Ureter (tissue), 1 donor: ENCODE measurements at places on chromosomes 5 and 9.

- no peak for DNase-seq
Measured at GRCh38 chr9:99244344-99245260, 22.5 kb downstream of the SEC61B start.

DNA sequence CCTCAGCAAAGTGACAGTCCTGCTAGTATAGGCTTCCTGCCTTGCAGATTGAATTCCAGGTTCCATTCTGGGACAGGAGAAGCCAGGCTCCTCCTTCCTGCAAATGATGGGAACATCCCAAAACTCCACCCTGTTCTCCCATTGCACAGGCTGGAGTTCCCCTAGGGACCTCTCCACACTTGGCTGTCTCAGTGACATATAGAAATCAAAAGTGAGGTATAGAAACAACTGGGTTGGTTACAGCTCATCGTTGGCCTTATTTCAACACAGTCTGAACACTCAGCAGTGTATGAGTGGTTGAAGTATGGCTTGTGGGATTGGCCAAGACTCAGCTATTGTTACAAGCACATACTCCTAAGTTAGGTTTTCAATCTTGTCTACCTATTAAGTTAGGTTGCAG lies 157.8 kb upstream of the FTMT start:
- DNase-seq = no peak

GRCh38 chr5:177036921-177037320 lies 14.4 kb downstream of the ZNF346 start:
- no peak for DNase-seq

- no peak for DNase-seq
Measured at GRCh38 chr9:87327575-87328125, 170.0 kb upstream of the DAPK1 start.

DNA sequence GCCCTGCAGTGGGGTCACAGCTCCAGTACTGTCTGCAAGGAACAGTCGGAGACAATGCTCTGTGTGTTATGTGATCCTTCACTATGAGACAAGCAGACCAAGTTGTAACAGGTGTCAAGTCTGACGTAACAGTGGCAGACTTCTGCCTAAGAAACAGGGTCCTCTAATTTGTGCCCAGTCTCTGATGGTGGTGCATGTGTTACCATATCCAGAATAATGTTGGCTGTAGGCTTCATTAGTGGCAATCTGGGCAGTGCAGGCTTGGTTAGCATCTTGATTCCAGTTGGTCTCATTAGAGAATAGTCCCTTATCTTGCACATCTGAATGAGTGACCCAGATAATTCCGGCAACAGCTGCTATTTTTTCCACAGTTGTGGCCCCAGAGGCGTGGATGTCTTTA lies 33.8 kb downstream of the ZNF131 start:
- DNase-seq = no peak

- DNase-seq = no peak
Measured at GRCh38 chr9:15936306-15936921, 383.6 kb downstream of the CCDC171 start.

DNA sequence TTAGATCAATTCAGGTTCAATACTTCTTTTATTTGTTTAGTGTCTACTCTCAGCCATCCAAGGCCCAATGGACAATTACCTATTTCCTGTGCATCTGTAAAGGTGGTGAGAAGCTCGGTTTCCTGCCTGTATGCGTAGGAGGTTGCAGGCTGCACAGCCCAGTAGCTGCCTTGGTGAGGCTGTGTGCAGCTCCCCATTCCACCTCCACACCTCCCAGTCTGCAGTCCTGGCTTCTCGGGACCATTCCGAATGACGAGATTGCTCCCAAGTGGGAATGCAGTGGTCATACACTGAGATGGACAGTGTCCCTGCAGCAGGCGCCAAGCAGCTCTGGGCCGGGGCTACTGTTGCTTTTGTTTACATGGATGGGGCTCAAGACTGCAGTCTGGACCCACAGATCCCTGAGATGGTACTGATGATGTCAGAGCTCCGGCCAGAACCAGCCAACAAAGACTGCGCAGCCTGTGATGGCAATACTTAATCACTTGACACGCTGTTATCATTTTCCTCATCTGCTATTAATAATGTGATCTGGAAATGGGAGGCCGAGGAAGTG lies 206.1 kb upstream of the IRX1 start:
- DNase-seq = no peak

GRCh38 chr5:63572740-63573139 lies 389.5 kb downstream of the HTR1A start:
- no peak for DNase-seq

GRCh38 chr9:31677877-31678276 lies 706.6 kb upstream of the ACO1 start:
- no peak for DNase-seq

DNA sequence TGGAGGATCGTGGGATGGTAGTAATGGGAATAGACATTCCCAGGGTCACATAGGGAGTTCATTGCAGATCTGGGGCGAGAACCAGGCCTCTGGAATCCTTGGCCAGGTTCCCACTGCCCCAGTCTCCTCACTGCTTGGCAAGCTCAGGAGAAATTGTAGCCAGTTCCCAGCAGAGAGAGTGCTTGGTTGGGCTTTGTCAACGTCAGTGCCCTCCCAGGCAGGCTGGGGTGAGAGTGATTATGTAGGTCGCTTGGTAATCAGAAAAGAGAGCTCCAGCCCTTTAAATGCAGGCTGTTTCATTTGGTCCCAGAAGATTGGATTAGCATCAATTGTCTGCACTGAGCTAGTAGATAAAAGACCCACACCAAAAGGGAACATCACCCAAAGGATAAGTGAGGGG lies 51.8 kb upstream of the GALNT10 start:
- DNase-seq = no peak

GRCh38 chr9:133543772-133544467 lies 9.4 kb downstream of the ADAMTSL2 start:
- no peak for DNase-seq

DNA sequence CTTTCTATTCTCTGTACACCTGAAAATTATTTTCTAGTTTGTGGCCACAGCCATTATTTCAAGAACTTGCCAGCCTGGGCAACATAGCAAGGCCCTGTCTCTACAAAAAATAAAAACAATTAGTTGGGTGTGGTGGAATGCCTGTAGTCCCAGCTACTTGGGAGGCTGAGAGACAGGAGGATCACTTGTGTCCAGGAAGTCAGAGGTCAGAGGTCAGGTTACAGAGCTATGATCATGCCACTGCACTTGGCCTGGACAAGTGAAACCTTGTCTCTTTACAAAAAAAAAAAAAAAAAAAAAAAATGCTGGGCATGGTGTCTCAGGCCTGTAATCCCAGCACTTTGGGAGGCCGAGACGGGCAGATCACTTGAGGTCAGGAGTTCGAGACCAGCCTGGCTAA lies 58.3 kb downstream of the HMGCR start:
- no peak for DNase-seq

DNA sequence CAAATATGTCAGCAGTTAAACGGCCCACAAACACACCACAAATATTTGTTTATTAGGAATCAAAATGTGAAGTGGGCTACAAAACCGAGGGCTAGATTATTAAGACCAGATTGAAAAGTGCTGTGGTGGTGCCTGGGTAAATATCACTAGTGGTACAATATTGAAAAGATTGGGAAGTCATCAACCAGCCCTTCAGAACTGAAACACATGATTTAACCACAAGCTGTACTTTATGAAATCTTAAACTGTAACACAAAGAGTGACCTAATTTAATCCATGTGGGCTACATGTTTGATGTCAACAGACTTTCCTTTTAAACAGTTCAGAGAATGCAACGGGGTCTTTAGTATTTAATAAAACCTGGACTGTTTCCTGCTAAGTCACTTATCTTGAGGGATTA lies 182.3 kb downstream of the SPATA31D1 start:
- DNase-seq = no peak

- no peak for DNase-seq
Measured at GRCh38 chr5:126188804-126189203, 234.4 kb upstream of the GRAMD2B start.

GRCh38 chr9:6644346-6645104 lies 1.0 kb downstream of the GLDC start:
- no peak for DNase-seq

- no peak for DNase-seq
Measured at GRCh38 chr5:139681112-139681458, 32.9 kb downstream of the CXXC5 start.

DNA sequence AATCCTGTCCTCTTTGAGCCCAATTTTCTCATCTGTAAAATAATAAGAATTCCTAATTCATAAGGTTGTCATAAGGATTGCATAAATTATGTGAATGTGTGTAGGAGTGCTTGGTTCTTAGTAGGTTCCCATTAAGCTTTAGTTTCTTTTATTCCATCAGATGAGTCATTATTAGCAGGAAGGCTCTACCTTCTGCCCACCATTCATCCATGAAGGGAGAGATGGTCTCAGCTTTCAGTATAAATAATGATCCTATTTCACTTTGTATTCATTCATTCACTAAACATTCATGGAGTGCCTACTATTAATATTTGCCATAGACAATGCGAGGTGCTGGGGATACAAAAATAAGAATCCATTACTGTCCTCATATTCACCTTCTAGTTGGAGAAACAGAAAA lies 3.0 kb downstream of the CMYA5 start:
- DNase-seq = no peak

DNA sequence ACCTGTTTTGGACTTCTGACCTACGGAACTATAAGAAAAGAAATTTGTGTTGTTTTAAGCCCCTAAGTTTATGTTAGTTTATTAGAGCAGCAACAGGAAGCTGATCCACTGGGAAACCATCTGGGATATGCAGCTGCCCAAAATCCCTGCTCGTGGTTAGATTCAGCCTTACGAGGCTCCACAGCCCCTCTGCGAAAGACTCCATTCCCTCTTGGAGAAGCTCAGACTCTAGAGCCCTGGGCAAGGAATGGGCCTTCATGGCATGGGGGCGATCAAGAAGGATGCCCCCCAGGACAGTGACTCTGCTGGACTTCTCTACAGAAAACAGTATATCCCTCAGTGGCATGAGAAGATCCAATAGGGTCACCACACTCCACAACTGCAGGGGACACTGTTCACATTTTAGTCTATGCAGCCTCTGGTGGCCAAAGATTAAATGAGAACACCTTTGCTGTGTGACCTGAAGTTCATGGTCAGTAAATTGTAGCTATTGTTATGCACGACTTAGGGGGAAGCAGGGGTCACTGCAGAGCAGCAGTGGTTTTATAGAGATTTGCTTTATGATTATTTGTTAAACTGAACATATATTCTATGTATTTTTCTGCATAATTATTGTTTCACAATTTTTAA lies 21.1 kb downstream of the IRF1 start:
- DNase-seq = no peak

GRCh38 chr5:147963948-147964693 lies 57.8 kb upstream of the C5orf46 start:
- no peak for DNase-seq

GRCh38 chr5:159034083-159034824 lies 65.5 kb downstream of the EBF1 start:
- DNase-seq = no peak

- DNase-seq = no peak
Measured at GRCh38 chr9:70902171-70902570, 219.2 kb downstream of the TRPM3 start.

GRCh38 chr5:101531026-101531425 lies 627.9 kb upstream of the ST8SIA4 start:
- no peak for DNase-seq

DNA sequence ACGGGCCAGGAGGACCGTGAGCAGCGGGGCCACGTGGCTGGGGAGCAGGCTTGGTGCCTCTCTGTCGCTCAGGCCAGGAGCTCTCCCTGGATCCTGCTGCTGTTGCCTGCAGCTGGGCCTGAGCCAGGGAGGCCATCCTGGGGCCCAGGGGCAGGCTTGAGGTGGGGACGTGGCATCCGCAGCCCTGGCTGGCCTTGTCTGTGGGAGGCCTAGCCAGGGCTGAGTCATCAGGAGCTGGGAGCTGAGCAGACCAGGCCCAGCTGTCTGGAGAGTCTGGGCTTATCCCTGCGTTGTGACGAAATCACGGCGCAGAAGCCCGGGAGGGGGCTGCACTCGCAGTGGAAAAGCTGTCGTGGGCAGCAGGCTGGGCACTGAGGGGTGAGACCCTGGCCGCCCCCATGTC lies 138.8 kb upstream of the COL5A1 start:
- no peak for DNase-seq

GRCh38 chr9:88425538-88425950 lies 37.3 kb downstream of the SPIN1 start:
- DNase-seq = no peak

DNA sequence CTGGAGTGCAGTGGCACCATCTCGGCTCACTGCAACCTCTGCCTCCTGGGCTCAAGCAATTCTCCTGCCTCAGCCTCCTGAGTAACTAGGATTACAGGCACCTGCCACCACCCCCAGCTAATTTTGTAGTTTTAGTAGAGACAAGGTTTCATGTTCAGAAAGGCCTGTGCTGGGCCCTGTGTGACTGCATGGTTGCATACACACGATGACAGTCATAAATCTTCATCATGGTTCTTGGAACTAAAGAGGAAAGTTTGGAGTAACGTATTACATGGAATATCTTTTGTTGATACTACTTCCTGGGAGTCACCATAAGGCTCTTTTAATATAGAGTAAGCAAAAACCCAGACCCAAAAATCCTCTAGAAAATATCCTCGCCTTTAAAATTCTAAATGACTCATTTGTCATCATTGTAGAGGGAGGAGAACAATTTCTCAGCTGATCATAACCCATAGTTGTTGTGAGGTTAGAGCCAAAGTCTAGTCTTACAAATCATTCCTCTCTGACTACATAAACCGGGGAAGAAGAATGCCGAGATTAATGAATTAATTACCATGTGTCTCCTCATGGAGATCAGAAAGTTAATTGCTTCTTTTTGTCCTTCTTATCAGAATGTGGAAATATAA lies 47.0 kb downstream of the KLF9 start:
- DNase-seq = no peak

DNA sequence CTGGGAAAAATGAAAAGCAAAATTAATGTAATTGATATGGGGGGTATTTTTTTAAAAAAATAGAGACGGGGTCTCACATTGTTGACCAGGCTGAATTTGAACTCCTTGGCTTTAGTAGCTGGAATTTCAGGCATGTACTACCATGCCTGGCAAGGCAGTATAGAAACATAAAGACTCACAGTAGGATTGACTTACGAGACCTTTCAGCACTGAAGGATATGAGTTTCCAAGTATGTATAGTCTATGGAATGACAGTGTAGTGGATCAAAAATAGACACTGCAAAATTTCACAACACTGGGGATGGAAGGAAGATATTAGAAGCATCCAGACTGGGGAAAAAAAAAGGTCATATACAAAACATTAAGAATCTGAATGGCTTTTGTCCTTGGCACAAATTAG lies 6.8 kb downstream of the DCP2 start:
- DNase-seq = no peak

- no peak for DNase-seq
Measured at GRCh38 chr5:120528609-120529008, 64.5 kb downstream of the PRR16 start.

GRCh38 chr9:69246629-69247028 lies 72.6 kb downstream of the TJP2 start:
- no peak for DNase-seq
